HS-27A (cell line): ENCODE measurements at places on chromosomes 7 and 10.

DNA sequence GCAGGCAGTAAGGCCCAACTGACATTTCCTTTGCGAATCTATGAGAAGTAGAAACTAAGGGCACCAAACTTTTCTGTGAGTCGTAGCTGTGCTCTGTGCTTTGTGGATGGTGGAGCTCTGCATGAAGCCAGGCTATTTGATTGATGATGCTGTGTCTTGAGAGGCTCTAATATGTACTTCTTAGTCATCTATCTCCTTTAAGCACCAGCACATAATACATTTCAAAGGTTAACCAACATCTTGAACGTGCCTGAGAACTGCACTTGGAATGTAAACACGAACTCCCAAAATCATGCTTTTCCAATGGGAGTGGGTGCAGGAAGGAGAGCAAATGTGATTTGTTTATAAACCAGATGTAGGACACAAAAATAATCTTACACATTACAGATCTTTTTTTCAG is 411.6 kb downstream of the PARD3 start:
- no peak for DNase-seq

DNA sequence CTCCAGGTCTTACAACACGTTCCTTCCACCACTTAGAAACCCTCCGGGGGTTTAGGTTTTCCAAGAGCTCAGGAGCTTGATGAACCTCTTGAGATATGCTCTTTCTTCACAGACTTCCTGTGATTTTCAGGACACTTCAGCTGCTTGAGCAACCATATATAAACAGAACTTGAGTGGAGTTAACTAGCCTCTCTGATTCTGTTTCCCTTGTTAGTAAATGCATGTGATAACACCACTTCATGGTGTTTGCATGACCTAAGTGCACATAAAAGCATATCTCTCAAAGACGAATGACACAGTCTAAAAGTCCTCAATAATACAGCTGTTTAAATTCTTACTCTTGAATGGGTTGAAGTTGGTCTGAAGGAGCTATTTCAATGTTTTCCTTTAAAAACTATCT is 9.9 kb downstream of the PRR15 start:
- DNase-seq = no peak

DNA sequence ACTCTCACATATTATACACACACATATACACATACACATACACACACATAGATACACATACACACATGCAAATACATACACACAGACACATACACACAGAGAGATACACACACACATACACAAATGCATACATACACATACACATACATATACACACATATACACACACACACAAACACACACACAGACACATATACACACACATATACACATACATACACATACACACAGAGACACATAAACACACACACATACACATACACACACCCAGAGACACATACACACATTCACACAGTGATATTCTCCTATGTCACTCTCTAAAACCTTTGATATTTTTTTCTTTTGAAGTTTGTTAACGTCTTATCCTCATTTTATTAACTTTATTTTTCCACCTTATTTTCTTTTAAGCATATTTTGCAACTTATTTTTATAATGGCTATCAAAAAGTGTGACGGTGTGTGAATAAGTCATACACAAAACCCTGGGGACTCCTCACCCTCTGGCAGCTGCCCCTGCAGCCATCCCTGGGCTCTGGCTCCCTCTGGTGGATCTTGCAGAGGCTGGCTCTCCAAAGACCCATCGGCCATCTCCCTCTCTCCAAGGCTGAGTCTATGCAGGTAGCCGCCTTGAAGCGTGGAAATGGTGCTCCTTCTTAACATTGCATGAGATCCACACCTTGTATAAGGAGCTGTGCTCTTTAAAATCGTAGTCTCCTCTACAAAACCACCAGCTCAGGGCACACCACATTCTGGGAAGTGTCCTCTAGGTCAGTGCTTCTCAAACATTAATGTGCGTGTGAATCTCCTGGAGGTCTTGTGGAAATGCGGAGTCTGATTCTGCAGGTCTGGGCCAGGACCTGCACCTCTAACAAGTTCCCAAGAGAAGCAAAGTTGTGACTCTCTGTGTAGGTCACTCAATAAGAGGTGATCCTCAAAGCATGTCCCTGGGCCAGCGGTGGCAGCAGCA is 4.1 kb upstream of the C10orf120 start:
- DNase-seq = no peak

GRCh38 chr10:24483701-24484100 is 240.0 kb downstream of the ARHGAP21 start:
- peak; percentile 38 for DNase-seq

DNA sequence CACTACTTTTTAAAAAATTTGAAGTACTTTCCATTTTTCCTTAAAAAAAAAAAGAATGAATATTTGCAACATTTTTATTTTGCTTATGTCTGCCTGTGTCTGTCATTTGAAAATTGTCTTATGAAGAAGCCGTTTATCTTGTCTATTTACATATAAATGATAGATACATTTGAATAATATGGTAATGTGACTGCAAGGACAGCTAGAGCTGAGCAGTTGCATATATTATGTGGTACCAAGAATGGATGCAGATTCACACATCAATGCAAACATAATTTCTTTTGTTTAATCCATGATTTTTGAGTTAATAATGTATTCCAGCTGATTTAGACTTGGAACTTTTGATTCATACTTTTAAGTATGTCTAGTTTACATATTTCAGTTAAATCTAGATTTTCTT is 268.0 kb downstream of the CDK14 start:
- no peak for DNase-seq

GRCh38 chr7:47225387-47226131 is 356.4 kb downstream of the TNS3 start:
- no peak for DNase-seq

GRCh38 chr7:132488634-132489302 is 87.5 kb downstream of the PLXNA4 start:
- DNase-seq = no peak

DNA sequence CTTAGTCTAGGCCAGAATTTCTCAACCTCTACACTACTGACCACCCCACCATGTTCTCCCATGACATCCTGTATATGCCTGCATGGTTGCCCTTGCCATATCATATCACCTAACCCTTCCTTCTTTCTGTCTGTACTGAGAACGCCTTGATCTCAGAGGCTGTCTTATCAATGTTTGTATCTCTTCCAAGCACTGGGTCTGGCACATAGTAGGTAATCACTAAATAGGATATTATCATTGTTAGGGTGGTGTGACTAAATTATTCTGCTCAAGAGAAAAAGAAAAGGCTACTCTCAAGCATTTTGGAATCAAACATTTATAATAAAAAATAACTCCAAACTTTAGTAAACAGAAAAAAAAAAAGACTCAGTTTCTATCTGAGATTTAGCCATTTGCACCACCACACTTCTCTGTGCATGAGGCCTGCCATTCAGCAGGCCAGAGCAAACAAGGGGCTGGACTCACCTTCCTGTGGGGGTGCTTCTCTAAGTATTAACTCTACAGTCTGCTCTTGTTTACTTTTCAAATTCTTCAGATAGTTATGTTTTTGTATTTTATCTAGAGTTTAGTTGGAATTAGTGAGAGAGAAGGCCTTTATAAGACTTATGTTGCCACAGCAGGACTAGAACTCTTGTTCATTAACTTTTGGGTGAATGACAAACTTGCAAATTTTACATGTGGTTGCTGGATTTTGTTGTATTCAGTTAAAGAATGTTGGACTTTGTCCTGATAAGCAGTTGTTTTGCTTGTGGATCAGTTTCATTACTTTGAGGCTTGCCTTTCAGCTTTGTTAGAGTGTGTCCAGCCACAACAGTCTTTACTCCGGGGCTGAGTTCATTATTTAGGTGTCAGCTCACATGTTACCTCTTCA is 5.4 kb downstream of the AGBL3 start:
- DNase-seq = no peak

GRCh38 chr7:71694665-71695064 is 562.7 kb downstream of the GALNT17 start:
- no peak for DNase-seq

DNA sequence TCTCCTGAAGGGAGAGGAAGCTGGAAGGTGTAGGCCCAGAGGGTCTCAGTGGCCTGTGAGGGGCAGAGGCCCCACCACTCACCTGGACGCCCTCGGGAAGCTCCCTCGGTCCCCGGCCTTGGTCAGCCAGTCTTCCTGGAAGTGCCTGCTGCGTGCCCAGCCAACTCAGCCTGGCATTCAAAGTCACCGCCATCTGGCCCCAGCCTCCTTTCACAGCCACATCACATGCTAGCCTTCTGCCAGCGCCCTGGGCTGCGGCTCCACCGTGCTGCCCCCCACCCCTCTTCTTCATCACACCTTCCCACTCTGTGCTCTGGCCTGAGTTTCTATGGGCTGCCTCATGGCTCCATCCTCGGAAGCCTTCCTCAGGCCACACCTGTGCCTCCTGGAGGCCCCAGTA is 98.0 kb downstream of the ZMIZ1 start:
- no peak for DNase-seq

DNA sequence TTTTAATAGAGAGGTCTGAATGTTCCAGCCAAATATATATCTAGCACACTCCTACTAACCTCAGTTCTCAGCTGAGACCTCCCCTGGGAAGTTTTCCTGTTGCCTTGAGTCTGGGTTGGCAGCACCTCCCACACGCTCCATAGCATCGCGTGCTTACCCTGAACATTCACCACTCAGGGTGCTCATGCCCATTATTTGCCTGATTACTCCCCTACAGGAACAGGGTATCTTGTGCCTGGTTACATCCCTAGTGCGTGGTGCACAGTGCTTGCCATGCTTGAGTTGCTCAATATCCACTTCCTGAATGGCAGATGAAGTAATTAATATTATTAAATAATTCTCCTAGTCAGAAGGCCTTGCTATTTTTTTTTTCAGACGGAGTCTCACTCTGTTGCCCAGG is 269.9 kb upstream of the IMMP2L start:
- DNase-seq = no peak

DNA sequence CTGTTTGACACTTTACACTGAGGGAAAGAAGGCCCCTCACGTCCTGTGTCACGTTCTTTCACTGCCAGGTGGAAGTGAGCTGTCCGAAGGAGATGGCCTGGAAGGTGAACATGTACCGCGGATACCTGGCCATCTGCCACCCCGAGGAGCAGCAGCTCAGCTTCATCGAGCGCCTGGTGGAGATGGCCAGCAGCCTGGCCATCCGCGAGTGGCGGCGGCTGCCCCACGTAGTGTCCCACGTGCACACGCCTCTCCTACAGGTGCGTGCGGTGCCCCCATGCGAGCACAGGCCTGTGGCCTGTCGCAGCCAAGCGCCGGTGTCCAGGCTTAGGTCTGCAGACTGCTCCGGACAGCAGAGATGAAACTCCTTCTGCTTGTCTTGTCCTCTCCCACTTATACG is 103.4 kb downstream of the TRRAP start:
- DNase-seq = no peak

GRCh38 chr10:5927306-5927705 is 37.3 kb downstream of the FBH1 start:
- no peak for DNase-seq

DNA sequence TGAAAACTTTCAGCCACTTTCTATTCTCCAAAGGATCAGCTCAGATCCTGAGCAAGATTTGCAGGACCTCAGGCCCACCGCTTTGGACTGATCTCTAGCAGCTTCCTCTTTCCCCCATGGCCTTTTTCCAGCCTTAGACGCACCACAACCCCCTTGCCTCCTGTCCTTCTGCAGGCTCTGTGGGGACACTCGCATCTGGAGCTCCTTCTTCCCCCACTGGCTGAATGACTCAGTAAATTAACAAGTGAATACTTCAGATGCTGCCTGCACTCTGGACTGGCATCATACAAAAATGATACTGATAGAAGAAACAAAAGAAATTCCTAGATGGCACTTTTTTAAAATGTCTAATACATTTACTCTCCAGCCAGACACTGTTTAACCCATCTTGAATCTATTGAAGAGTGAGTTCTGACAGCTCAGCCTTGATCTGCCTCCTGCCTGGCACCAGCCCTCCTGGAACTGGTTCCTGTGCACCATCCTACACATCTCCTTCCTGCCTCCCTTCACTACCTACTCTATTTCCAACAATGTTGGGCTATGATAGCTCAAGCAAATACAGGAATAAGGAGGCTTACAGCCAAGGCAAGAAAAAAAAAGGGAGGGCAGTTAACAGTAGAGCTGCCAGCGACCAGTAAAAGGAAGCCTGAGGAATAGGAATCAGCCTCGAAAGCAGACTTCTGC is 3.3 kb downstream of the FRMPD2 start:
- no peak for DNase-seq

GRCh38 chr7:23607130-23607529 is 9.9 kb downstream of the CCDC126 start:
- DNase-seq = no peak

DNA sequence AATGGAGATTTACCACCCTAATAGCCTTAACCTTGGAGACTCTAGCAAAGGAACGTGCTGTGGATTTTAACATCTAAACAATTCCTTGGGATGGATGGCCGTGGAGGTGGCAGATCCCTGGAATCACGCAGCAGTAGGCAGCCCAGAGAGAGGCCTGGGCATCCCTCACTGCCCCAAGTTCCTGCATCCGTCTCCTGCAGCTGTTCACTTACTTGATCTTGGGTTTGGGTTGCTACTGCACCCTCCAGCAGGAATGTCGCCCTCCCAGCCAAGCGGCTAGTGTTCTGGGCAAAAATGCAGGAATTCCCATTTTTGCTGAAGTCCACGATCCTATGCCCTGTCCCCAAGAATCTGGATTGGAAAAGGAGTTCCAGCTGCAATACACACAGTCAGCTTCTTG is 166.7 kb upstream of the SH2B2 start:
- DNase-seq = no peak

DNA sequence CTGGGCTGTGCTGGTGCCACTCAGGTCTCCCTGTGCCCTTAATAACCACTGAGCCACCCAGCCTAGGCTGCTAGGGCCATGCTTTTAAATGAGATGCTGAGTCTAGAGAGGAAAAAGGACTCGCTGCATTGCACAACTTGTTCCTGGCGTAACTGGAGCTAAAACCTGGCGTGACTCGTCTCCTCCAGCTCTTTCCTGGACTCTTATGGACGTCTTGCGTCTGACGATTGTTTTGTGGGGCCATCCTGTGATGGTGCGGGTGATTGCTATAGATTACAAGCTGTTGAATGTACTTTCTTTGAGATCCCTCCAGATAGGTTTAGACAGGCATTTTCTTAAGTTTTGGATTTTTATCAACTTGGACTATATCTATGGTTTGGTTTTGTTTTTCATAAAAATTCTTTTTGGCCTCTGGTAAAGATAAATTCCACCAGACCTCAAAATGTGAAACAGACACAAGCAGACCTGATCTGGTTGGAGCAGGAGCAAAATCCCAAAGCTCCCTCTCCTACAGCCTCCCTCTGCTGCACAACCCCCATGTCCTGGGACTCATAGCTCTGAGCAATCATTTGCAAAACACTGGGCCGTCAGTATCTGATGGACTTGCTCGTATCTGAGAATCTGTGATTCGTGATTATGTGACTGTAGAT is 230.3 kb downstream of the ARHGAP12 start:
- DNase-seq = no peak

GRCh38 chr7:23811540-23811939 is 101.5 kb downstream of the STK31 start:
- DNase-seq = no peak

GRCh38 chr10:31693491-31693890 is 235.1 kb downstream of the ARHGAP12 start:
- no peak for DNase-seq
